Mucosa of descending colon (tissue), 3 donors: ENCODE measurements at places on chromosomes 7 and 10. TPM values are rescaled to one million over a fixed set of nuclear protein-coding genes. Genes with fewer than 3 reads are reported as not detected.

The DYNC1I1 gene
- total RNA-seq = 1.5 TPM

The NAT16 gene
- not detected for total RNA-seq

The CACNB2 gene
- total RNA-seq = 19.8 TPM

The GSAP gene
- total RNA-seq = 8.0 TPM

The KIAA1217 gene
- total RNA-seq = 94.5 TPM

The VGF gene
- 0.84 TPM for total RNA-seq

The STOX1 gene
- 1.6 TPM for total RNA-seq

The SPDYE11 gene
- total RNA-seq = not detected

The SEMA3A gene
- 76.7 TPM for total RNA-seq

GRCh38 chr7:111752022-111752582 is 189.8 kb upstream of the IMMP2L start:
- DNase-seq = no peak

DNA sequence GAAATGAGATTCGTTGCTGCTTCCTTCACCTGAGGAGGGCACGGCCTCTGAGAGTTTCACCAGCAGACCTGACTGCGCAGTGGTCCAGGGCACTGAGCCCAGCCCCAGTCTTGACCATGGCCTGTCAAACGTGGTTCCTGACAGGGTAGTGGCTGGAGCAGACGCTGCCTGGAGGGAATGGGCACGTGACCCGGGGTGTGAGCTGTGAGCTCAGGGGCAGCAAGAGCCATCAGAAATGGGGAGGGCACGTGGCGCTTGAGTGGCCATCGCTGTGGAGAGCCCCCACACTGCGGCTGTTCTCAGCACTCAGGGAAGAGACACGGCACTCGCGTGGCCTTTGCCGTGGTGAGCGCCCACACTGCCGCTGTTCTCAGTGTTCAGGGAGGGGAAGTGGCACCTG is 12.0 kb downstream of the FAM20C start:
- no peak for DNase-seq

DNA sequence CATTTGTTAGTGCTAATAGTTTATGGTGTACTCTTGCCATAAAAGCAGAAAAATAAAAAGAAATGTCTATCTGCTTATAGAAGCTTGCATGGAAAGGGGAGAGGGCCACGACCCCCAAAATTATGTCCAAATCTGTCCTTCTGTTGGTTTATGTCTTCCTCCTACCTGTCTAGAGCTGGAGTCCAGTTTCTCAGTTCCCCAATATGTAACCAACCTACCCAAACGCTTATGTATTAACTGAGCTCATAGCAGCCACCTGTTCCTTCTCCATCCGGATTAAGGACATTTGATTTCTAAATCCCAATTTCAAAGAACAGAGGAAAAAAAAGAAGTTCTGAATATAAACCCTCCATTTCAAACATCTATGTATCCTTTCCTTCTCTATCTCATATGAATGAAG is 30.3 kb upstream of the TPK1 start:
- DNase-seq = no peak

- DNase-seq = no peak
These were observed 11.0 kb downstream of the KIAA1217 start for GRCh38 chr10:24219963-24220362.

DNA sequence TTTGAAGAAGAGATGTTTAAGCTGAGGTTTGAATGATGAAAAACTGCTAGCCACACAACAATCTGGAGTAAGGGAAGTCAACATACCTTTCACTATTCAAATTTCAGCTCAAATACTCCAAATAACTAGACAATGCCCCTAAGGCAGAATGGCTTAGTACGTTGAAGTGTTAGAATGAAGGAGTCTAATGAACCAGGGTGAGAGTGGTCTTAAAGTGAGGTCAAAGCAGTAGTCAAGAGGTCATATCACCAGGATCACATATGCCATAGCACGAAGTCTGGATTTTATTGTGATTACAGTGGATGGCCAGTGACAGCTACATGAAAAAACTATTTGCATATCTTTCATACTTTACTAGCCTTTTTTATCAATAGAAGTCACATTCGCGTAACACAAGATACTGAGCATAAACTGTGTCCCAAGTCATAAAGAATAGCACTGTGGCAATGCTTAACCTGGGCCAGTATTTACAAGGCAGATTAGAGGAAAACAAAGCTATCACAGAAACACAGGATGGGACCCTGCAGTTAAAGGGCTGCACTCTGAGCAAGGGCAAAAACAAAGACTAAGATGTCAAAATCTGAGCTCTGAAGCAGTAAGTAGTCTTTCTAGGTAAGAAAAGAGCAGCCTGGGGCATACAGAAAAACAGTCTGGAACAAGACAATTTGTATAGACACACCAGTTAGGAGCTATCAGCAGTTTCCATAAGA is 61.5 kb downstream of the HYCC1 start:
- DNase-seq = no peak

DNA sequence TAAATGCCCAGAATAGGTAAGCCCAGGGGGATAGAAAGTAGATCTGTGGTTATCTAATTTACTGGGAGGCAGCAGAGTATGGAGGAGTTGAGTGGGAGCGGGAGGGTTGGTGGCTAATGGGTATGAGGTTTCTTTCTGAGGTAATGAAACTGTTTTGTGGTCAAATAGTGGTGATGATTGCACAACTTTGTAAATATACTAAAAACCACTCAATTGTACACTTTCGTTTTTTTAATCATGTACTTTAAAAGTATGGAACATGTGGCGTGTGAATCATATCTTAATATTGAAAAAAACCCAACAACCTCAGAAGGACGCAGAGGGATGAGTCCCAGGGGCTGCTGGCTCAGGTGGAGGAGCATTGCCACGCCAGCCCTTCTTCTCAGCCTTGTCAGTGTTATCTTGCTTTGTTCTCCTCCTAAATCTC is 118.1 kb downstream of the WDR11 start:
- DNase-seq = no peak

- DNase-seq = no peak
These were observed 54.6 kb downstream of the TEX36 start for GRCh38 chr10:125628104-125629049.

- DNase-seq = no peak
These were observed 97.6 kb upstream of the ZNF438 start for GRCh38 chr10:31129271-31129670.

DNA sequence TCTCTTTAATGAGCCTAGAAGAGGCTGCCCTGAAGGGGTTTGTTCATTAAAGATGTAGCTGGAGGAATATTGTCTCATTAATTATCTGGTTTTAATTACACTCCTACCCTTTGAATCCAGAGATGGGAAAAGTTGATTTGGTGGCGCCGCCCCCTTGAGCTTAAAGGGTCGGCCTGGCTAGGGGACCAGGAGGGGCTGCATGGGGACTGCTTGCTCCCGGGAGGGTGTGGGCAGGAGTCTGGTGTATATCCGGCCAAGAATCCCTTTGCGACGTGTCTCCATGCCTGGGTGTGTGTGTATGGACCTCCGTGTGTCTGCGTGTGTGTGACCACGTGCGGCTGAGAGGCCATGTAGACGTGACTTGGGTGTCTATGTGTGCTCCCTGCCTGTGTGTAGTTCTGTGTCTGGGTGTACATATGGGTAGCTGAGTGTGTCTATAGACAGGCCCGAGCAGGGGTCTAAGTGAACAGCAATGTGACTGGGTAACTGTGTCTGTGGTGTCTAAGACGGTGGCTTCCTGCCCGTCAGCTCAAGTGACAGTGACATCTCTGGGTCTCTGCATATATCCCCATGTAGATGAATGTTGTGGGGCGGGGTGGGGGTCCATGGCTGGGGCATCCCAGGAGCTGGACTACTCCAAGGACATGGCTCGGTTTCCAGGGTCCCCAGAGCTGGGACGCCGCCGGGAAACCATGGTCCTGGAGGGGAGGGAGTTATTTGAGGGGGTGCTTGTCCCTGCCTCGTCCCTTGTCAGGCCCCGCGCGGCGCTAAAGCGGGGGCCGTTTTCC is 10.7 kb downstream of the LBX1 start:
- no peak for DNase-seq

DNA sequence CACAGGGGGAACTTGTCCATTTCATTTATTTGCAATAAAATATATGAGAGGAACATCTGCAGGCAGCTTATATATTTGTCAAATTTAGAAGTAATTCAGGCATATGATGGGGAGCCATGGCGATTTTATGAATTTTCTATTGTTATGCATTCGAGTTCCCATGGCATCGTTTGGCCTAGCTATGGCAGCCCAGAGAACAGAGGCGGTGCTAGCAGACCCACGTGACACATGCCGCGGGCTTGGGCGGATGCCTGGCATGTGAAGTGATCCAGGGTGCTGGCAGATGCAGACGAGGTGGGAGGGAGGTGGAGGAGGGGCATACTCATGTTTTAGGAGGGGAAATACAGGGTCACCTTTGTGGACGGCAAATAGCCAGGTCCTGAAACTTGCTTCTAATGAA is 560.0 kb upstream of the GALNT17 start:
- DNase-seq = peak; percentile 69

- DNase-seq = no peak
These were observed 598 bp downstream of the VIPR2 start for GRCh38 chr7:159143780-159144757.

- DNase-seq = peak; percentile 9
These were observed 97.1 kb downstream of the CREB5 start for GRCh38 chr7:28509251-28510025.
